Stimulated activated CD8-positive, alpha-beta memory T cell treated with anti-CD3 and anti-CD28 coated beads, Interleukin-4, amount 100 ng/mL, for 4 hours (primary cell): ENCODE measurements at places on chromosomes 11 and 22.

DNA sequence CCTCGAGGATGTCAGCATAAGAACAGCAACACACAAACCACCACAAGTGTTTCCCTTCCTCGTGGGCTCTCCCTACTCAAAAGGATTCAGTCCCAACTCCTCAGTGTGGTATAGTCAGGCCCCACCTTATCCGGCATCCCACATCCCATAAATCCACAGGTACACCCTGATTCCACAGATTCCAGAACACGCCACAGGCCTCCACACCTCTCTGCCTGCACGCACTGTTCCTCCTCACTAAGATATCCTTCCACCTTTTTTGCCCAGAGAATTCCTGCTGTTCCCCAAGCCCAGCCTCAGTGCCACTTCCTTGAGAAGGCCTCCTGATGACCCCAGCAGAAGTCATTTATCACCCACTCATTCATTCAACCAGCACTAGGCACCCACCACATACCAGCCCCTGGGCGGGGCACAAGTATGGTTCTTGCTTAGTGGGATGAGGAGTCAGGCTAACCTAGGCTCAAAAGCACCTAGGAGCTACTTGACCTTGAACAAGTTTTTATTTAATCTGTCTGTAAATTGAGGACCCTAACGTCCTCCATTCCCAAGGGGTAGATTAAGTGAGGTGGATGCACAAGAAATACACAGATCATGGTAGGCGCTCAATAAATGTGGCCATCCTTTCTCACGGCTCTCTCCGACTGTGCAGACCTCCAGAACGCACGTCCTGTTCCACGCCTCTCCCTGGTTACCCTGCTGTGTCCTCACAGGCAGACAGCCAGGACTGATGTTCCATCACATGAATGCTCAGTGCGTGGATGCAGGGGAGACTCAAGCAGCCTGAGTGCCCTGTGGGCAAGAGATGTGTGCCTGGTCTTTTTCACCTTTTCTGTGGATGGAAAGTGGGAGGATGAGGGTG, 2.1 kb upstream of the KCNJ4 start:
- no peak for DNase-seq

DNA sequence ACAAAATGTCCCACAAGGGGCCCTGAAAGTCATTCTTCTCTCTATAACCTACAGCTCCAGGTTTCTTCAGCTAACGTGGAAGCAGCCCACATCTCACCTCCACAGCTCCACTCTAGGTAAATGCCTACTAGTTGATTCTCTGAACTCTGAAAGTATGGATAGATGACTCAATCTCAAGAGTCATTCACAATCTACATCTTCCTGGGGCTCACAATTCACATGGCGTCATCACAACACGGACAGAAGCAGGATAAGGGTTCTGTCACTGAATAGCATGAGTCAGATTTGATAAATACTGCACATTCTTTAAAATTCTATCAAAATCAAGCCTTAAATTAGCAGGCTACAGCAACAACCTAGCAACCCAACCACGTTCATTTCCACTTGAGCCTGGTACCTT, 96.3 kb downstream of the PLEKHA7 start:
- no peak for DNase-seq

GRCh38 chr11:107496011-107496410, 38.4 kb upstream of the CWF19L2 start:
- no peak for DNase-seq

DNA sequence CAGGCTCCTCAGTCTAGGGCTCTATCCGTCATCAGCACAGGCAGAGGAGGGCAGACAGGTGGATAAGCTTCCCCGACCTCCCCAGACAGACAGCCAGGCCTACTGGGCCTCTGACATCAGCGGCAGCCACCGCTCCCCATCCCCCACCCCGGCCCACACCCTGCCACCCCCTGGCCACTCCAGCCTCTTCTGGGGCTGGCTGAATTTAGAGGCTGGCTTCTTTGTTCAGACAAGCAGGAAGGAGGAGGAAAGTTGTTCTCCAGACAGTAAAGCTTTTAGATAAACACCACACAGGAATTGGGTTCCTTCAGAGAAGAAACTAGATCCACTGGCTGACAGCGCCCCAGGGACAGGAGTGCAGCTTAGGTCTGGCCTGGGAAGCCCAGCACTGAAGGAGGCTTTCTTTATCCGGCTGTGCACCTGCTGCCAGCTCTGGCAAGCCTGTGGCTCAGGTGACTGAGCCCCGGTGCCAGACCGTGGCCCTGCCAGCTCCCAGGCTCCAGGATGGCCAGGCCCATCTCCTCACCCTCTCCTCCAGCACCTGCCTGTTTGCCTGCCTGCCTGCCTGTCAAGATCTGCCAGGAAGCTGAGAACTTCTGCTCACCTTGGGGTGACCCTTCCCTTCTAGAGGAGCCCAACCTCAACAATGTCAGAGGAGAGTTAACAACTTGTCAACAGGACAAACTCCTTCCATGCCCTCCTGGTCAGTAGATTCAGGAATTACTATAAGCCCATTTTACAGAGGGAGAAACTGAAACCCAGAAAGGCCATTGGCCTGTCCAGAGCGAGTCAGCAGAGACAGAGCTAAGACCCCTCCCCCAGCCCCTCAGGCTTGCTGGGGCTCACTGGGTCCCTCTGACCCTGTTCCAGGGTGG, 44.0 kb upstream of the KLHL35 start:
- no peak for DNase-seq

- DNase-seq = no peak
Observed at GRCh38 chr11:122345586-122345985, 229.6 kb upstream of the BLID start.

DNA sequence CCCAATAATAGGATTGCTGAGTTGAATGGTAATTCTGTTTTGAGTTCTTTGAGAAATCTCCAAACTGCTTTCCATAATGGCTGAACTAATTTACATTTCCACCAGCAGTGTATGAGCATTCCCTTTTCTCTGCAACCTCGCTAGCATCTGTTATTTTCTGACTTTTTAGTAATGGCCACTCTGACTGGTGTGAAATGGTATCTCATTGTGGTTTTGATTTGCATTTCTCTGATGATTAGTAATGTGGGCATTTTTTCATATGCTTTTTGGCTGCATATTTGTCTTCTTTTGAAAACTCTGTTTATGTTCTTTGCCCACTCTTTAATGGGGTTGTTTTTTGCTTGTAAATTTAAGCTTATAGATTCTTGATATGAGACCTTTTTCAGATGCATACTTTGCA, 97.4 kb downstream of the FDX1 start:
- DNase-seq = no peak

DNA sequence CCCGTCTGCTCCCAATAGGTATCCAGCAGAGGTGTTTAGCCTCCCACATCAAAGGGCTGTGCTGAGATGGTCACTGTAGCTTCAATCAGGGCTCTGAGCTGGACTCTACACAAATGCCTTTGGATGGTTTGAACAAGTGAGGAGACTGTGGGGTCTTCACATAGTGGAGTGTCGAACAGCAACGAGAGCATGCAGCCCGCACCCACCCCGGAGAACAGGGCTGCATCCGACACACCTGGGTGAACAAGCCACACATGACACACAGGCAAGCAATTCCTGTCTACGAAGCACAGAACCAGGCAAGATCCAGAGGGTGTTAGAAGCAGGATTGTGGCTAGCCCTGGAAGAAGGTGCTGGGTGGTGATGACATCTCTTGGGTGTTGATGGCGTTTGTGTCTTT, 58.0 kb upstream of the FGF3 start:
- DNase-seq = no peak
